Stimulated activated CD8-positive, alpha-beta memory T cell treated with anti-CD3 and anti-CD28 coated beads, Interleukin-4, amount 100 ng/mL, for 24 hours (primary cell): ENCODE measurements at places on chromosomes 6 and 20.

DNA sequence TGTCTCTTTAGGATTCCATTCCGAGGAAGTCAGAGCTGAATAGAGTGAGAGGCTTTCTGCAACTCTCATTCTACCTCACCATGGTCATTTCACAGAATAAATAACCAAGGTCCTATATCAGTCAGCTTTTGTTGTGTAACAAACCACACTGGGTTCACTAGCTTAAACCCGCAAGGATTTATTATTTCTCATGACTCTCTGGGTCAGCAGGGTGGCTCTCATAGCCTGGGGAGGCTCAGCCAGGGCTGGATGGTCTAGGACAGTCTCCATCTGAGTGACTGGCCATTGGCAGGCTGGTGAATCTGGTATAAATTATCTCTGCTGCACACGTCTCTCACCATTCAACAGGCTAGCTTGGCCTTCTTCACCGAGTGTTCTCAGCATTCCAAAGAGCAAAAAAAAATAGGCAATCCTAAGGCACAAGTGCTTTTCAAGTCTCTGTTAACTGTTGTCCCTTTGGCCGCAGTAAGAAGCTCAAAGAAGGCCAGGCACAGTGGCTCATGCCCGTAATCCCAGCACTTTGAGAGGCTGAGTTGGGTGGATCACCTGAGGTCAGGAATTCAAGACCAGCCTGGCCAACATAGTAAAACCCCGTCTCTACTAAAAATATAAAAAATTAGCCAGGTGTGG, 39.7 kb downstream of the ISM1 start:
- no peak for DNase-seq

GRCh38 chr20:1933465-1933870, 38.3 kb downstream of the SIRPA start:
- DNase-seq, result no peak

- no peak for DNase-seq
Measured at GRCh38 chr6:113493991-113494390, 363.2 kb upstream of the MARCKS start.

GRCh38 chr20:4937407-4938319, 63.6 kb downstream of the SLC23A2 start:
- DNase-seq, result no peak

GRCh38 chr6:145315982-145316600, 419.2 kb downstream of the EPM2A start:
- DNase-seq, result no peak

DNA sequence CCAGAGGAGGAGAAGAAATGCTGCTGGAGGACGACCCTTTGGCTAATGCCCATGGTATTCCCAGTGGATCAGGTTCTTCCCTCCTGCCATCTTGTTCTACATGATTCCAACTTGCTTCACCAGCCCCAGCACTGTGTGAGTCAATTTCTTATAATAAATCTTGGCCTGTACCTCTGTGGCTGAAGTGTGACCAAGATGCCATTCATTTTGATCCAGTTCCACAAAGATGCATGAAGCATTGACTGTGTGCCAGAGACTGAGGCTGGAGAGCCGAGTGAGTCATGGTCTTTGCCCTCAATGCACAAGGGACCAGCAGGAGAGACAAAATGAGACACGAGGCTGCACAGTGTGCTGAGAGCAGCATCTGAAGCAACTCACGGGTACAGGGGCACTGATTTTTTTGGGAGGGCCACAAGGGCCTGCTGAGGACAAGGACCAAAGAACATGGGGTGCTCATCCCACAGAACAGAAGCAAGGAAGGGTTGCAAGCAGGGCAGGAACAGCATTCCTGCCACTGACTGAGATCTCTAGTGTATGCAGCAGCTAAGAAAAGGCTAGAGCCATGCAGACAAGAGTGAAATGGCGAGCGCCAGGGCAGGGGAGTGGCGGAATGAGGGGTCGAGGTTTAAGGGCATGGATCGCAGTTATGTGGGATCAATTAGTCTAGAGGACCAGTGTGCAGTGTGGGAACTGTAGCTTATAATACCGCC, 207.0 kb downstream of the THBS2 start:
- DNase-seq, result no peak

- no peak for DNase-seq
Measured at GRCh38 chr6:70124443-70124842, 178.4 kb downstream of the COL9A1 start.

- DNase-seq, result no peak
Measured at GRCh38 chr6:151096255-151096612, 143.5 kb upstream of the AKAP12 start.

DNA sequence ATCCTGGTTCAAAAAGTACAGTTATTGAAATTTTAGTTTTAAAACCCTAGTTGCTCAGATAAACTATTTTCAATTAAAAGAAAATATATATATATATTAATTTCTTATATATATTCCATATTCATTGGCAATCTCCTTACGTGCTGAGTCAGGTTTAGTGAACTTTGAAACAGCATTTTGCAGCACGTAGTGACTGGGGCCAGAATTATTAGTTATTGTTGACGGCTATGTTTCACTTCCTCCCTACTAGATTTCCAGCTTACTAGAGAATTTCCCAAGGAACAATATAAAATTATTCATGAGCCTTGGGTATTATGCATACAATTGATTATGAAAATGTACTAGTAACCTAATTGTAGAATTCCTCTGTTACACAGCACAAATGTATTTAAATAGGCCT, 150.3 kb downstream of the KLHL32 start:
- no peak for DNase-seq

DNA sequence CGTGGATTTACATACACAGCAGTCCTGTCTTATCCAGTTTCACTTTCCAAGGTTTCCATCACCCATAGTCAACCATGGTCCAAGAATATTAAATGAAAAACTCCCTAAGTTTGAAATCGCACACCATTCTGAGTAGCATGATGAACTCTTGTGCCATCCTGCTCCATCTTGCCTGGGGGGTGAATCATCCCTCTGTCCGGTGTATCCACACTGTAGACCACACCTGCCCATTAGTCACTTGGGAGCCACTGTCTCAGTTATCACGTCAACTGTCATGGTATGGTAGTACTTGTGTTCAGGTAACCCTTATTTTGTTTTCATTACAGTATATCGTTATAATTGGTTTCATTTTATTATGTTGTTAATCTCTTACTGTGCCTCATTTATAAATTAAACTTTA, 38.5 kb downstream of the PTGIS start:
- no peak for DNase-seq

DNA sequence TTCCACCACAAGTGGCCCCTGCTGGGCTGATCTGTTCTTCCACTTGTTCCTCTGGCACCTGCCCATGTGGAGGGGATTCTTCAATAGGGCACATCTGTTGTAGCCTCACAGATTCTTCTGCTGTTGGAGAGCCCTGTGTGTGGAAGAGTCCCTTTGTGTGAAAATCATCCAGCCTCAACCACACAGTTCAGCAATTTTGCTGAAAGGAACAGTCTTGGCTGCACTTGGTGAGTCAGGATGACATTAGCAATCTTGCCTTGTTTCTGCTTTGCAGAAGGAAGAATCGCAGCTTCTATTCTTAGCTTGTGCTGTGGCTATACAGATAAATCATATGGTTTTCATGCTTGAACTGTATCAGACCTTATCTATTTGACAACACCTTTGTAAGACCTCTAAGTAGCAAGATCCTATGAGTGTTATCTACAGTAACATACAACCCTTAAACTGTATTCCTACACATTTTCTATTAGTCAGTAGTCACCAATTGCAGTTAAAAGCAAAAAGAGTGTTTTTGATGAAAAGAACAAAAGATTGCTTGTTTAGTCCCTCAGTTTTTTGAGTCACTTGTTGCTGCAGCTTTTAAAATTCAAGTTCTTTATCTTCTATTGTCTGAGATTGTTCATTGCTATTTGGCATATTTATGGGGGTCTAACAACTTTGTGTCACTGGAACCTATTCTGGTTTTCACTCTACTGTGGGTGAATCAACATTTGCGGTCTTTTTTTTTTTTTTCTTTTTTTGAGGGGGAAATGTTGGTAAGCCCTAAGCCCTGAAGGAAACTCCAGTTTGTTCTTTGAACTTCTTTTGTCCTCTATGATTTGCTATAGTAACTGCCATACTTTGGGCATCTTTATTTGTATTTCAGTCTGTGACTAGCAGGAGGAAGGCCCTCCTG, 231.6 kb downstream of the TFAP2B start:
- DNase-seq, result no peak

- no peak for DNase-seq
Measured at GRCh38 chr6:106293116-106293515, 32.4 kb downstream of the ATG5 start.

GRCh38 chr6:135424385-135424784, 73.2 kb downstream of the AHI1 start:
- DNase-seq, result no peak

- no peak for DNase-seq
Measured at GRCh38 chr6:148465670-148466069, 123.0 kb downstream of the SASH1 start.

GRCh38 chr6:130069485-130069884, 51.1 kb downstream of the L3MBTL3 start:
- no peak for DNase-seq

DNA sequence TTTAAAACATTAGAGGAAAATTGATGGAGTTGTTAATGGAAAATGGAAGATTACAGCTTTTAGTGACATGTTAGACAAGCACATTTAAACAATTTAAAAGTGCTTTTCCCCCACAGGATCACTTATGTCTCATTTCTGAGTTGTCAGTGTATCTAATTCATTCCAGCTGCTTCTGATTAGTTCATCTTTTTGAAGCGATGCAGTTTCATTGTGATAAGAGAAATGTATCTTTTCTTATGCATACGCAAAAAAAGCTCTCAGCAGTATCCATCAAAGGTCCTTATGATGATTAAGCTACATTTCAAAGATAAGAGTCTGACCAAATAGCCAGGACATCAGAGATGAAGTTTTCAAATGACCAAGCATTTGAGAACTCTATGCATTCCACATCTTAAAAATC, 572.6 kb upstream of the SYNCRIP start:
- no peak for DNase-seq

DNA sequence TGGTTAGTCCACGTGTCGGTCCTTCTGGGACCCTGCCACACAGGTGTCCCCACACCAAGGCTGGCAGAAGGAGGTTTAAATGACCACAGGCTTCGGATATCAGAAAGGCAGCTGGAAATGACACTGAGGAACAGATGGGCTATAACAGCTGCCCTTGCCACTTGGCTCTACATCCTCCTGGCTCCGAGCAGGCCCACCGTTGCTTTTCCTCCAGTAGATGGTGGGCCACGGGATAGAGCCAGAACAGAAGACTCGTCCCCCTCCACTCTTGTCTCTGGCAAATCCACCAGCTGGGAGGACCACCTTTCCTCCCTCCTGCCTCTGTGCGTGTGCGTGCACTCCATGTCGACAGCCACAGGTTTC, 17.6 kb downstream of the WRNIP1 start:
- no peak for DNase-seq

GRCh38 chr6:53984163-53984562, 127.1 kb upstream of the MLIP start:
- no peak for DNase-seq

DNA sequence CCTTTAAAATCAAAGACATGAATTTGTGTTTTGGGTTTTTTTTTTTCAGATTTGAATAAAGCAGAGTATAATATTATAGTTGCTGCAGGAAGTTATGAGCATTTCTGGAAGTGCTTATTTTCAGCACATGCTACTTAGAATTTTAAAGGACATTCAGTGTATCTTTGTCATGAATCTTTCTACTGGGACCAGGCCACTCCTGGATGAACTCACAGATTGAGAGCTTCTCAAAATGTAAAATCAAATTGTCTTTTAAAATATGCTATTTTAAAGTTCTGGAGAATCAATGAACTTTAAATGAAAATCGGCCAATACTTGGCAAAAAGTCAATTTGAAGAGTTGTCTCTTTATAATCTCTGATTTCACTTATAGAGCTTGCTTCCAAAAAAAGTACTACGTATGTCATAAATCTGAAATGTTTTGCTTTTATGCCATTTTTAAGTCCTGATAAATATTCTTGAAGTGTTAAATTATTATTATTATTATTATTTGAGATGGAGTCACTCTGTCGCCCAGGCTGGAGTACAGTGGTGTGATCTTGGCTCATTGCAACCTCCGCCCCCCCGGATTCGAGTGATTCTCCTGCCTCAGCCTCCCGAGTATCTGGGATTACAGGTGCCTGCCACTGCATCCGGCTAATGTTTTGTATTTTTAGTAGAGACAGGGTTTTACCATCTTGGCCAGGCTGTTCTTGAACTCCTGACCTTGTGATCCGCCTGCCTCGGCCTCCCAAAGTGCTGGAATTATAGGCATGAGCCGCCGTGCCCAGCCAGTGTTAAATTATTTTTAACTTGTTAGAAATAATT, 175.7 kb upstream of the AKAP12 start:
- no peak for DNase-seq
